ENCODE measurements at places on chromosomes 2 and 18. TPM values are rescaled to one million over a fixed set of nuclear protein-coding genes. Genes with fewer than 3 reads are reported as not detected.

DNA sequence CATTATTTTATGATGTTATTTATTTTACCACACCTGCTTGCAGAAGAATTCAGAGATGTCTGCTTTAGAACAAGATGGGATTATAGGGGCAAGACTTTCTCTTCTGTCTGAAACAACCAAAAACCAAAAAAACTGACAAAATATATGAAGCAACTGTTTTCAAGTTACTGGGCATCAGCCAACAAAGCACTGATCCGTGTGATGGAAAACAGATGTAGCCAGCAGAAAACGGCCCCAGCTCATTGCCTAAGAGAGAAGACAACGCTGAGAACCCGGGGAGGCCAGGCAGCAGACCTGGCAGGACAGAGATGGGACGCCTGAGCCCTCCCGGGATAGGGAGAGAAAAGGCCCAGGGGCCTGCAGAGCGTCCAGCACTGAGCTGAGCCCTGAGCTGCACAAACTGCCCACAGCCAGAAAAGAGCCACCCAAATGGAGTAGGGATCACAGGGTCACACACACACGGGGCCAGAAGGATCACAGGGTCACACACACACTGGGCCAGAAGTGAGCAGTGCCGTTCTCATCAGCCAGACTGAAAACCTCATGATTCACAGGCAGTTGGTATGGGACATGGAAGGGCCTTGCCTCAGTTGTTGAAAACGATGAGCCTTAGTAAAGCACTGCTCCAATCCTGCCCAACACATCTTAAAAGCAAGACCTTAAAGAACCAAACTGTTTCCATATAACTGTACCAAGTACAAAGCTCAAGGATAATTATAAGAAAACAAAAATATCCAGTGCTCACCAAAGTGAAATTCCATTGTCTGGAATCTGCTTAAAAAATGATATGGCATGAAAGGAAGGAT, 12.1 kb downstream of the PXDN start:
- peak; percentile 99 for DNase-seq

DNA sequence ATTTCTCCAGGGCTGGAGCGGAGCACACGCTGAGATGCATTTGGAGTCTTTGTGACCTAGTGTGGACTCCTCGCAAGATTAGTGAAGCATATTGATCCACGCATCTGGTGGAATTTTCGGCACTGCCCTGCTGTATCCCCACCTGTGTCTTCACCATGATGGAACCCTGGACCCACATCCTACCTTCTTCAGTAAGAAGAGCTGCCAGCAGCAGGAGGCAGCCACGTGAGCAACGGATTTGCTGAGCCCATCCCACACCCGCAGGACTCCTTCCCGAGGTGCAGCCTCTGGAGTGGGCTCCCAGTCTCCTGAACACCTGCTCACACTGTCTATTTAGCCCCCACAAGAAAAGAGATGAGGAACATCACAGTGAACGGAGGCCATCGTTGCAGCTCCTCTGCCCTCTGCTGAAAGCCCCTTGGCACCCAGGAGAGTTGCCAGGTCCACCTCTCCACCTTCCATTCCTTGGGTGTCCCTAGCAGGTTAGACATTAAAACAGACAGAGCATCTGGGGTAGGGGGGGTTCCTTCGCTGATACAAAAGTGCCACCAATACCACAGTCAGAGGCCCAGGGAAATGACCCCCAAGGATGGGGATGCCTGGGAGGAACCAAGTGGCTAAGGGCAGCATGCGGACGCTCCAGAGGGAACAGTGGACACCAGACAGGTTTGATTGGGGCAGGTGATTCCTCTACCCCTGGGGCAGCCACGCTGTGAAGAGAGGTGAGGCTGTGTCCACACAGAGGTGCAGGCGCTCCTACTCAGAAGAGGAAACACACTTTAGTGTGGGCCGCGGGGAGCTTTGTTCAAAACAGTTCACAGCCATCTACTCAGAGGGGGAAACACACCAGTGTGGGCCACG, 302.8 kb upstream of the SALL3 start:
- no peak for DNase-seq

GRCh38 chr2:148812306-148812705, 62.7 kb upstream of the KIF5C start:
- peak; percentile 76 for DNase-seq

- DNase-seq = no peak
These were observed 21.1 kb downstream of the INPP5D start for GRCh38 chr2:233081232-233081730.

GRCh38 chr18:55446996-55447671, 140.9 kb downstream of the TCF4 start:
- DNase-seq = no peak

DNA sequence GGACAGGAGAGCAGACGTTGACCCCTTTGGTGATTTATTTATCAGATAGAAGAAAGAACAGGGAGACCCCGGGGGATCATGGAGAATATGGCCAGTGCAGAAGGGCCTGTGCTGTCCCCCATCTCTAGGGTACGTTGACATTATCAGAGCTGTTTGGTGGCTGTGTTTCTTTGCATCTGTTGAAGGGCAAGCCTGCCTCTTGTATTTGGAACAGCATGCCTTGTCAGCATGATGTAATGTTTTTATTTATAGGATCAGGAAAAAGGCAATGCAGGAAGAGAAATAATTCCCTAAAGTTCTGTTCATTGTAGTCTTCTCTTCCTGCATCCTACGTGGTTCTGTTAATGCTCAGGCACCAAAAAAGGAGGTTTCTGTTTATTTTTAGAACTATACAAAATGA, 49.8 kb upstream of the CABYR start:
- no peak for DNase-seq

GRCh38 chr2:60486067-60486466, 67.4 kb downstream of the BCL11A start:
- DNase-seq = no peak

DNA sequence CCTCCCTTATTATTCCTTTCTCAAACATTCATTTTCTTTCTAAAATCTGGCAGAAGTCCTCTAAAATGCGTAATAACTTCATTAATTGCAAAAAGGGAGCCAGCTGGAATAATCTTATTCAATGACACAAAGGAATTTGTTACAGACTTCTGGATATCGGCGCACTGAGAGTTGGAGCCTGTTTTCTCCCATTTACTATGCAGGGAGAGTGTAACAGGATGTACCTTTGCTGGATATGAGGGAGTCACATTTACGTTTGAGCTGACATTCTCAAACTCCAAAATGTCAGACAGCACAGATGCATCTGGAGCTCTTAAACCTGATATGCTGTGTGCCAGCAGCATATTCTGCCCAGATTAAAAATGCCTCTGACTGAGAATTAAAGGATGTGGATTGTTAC, 275.3 kb downstream of the TMX3 start:
- no peak for DNase-seq

DNA sequence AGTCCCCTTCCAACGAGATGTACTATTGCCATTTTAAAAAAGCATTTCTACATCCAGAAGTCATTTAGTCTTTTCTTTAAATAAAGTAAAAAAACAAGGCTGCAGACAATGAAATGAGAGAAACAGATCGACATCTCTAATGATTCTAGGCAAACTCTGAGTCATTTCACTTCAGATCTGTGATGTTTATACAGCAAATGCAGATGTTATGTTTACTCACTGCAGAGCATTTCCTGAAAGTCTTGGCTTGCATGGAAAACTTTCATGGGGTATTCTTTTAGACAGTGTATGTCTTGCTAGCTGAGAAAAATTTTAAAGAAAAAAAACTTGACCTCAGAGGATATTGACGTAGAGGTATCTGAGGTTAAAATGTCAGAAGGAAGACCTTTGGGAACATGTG, 797.4 kb downstream of the CNTNAP5 start:
- no peak for DNase-seq

DNA sequence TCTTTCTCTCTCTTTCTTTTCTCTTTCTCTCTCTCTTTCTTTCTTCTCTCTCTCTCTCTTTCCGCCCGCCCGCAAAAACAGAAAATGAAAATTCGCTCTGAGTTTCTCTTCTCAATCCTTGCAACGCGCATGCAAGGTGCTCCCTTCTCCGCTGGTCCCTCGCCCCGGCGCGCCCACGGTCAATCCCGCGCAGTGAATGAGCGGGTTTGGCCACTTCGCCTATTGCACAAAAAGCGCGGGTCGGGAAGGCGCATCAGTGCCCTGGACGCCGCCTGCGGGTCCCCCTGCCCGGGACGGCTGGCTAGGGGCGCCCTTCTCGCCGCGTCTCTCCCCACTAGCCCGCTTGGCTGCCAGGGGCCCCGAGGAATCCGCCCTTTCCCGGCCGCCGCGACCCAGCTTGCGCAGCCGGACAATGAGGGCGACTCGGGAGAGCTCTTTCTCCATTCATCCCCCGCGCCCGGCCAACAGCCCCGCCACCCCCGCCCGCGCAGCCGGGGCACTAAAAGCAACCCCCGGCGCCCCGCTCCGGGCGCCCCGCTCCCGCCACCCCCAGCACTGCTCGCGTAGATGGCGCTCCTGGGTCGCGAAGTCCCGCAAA, 706 bp downstream of the LAMA1 start:
- DNase-seq = no peak

- no peak for DNase-seq
These were observed 9.1 kb upstream of the DSG3 start for GRCh38 chr18:31438402-31438801.

DNA sequence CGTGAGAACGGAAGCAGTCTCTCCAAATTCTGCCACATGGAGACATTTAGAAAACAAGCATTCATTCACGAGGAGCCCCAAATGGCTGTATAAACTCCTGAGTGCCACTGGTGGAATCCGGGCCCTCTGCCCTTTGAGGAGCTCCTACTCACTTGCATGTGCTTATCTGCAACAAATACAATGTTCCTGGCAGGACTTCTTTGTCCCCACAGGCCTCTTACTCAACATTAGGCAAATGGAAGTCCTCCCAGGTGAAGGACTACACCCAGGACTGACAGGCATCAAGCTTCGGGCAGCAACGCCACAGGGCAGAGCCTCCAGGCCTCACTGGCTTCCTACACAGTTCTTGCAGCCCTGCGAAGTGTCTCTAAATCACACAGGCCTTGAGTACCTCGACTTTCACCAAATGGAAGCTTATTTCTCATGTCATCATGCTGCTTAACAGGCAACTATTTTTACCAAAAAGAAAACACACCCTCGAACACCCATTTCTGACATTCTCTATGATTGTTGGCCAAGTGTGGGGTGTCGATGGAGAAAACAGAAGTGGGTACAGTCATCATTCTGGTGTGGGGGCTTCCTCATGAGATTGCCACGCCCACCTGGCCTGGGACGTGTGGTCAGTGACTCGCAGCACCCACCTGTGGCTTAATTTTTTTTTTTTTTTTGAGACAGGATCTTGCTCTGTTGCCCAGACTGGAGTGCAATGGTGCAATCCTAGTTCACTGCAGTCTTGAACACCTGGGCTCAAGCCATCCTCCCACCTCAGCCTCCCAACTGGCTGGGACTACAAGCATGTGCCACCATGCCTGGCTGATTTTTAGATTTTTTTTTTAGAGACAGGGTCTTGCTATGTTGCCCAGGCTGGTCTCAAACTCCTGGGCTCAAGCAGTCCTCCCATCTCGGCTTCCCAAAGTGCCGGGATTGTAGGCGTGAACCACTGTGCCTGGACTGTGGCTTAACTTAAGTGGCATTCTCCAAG, 186.8 kb upstream of the GLI2 start:
- no peak for DNase-seq

DNA sequence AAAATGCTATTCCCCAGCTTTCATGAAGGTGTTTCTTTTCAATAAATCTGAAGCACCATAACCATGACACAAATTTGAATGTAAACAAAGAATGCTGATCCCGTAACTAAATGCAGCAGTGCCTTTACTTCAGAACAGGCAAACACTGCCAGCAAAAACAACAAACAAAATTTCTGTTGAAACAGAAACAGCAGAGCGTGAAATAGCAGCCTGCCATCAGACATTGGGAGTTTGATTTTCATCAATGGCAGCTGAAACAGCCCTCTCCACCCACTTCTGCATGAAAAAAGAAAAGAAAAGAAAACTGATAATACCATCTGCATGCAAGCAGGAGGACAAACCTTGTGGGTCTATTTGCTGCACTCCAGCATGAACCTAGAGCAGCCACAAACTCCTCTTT, 128.3 kb downstream of the CDH2 start:
- DNase-seq = no peak

- DNase-seq = no peak
These were observed 239.1 kb downstream of the SCG2 start for GRCh38 chr2:223363085-223363484.

- DNase-seq = peak; percentile 60
These were observed 510.3 kb downstream of the PLCL1 start for GRCh38 chr2:198314559-198315153.

The ARHGEF33 gene
- 0.59 TPM for total RNA-seq

The DNAH6 gene
- total RNA-seq = 0.10 TPM

The IL1B gene
- total RNA-seq = 57.5 TPM

The SLC5A7 gene
- total RNA-seq = not detected

The CRIM1 gene
- 35.1 TPM for total RNA-seq

The CABLES1 gene
- 0.88 TPM for total RNA-seq

The RIT2 gene
- total RNA-seq = not detected

The CEP68 gene
- 5.2 TPM for total RNA-seq

The IL36B gene
- not detected for total RNA-seq

The EPAS1 gene
- total RNA-seq = 12.3 TPM

The PCARE gene
- total RNA-seq = not detected

The IL37 gene
- total RNA-seq = 0.36 TPM

The REG1B gene
- total RNA-seq = not detected

All from RPMI7951 (cell line).